ENCODE measurements at places on chromosomes 6 and 20. TPM values are rescaled to one million over a fixed set of nuclear protein-coding genes. Genes with fewer than 3 reads are reported as not detected.

ALDH8A1 gene
- 0.25 TPM for polyA plus RNA-seq

DNA sequence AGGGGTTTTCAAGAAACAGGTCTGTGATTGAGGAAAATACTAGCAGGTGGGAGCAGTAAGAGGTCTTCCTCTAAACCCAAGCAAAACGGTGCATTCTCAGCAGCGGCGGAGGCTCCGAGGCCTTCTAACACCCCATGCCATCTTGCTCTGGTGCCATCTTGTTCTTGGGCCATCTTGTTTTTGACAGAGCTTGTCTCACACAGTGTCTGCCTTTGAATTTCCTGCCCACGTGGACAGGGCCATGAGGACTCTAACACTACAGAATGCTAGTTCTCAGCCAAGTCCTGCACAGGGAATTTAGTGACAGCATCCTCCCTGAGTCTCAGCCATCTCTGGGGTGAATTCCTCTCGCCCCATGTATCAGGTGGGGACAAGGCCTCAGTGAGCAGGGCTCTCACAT is 76.4 kb downstream of the PSMG4 start:
- no peak for DNase-seq

DNA sequence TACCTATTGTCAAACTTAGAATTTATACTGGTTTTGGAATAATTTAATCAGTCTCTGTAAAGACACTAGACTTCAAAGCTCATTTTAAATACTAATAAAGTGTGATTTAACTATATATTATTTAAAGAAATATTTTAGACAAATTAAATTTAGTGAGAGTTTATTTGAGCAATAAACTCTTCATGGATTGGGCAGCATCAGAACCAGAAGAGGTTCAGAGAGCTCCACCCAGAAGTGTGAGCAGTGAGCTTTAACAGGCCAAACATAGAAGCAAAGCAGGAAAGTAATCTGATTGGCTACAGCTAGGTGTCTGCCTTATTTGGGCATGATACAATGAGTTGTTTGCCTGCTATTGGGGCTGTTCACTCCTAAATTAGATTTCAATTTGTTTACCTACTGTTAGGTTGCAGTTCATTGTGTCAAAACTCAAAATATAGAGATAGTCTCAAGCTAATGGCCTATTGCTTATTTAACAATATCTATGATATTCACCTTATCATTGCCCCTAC is 355.1 kb upstream of the RNF217 start:
- no peak for DNase-seq

DNA sequence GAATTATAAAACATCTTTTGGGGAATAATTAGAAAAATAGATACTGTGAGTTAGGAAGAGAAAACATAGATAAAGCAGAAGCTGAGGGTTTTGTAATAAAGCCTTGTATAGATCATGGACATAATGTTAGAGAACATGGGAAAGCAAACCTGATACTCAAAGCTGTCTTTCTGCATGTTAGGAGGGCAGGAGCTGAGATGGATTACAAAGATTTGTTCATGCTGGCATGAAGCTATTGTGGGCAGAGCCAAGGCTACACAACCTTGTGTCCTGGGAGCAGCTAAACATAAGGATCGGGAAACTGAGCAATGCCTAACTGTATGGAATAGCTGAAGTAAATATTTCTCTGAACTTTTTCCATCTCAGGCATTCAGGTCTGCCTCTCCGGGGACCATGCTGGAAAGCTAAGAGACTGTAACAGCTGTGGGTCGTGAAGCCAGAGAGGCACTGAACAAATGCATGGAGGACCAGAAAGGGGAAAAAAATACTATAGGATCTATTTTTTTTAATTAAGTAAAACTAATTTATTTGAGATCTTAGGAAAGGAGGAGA is 28.2 kb upstream of the CNKSR3 start:
- no peak for DNase-seq

- DNase-seq: peak; percentile 34
Measured at GRCh38 chr20:30816182-30816645, 441.2 kb upstream of the DEFB115 start.

DNA sequence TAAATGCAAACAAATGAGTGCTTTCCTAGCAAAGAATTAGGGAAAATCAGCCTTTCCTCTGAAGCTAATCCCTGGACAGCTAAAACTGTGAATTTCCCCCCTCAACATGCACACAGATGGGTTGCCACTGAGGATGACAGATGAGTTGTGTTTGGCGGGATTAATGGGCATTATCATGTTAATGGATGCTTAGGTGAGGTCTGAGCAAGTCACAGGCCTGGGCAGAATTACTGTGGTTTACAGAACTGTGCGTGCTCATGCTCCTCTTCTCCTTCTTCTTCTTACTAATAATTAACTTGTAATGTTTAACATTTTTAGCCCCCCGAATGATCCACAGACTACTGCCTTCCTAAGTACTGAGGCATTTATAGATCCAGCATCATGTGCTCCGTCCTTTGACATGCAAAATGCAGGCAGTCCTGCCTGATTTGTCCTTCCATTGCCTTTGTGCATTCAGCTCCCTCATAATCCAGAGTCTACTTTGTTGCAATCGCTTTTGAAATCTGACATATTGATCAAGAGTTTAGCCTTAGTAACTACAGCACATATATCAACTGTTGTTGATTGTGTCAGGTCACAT is 753.4 kb upstream of the MMS22L start:
- DNase-seq: no peak

ANGPT4 gene
- not detected for polyA plus RNA-seq

SMOC2 gene
- polyA plus RNA-seq: not detected

GRCh38 chr20:36036688-36037087 is 68.3 kb downstream of the CNBD2 start:
- DNase-seq: no peak

GRCh38 chr6:165969184-165969583 is 198.5 kb downstream of the TBXT start:
- DNase-seq: no peak

FLRT3 gene
- polyA plus RNA-seq: 2.2 TPM

CCN6 gene
- not detected for polyA plus RNA-seq

DNA sequence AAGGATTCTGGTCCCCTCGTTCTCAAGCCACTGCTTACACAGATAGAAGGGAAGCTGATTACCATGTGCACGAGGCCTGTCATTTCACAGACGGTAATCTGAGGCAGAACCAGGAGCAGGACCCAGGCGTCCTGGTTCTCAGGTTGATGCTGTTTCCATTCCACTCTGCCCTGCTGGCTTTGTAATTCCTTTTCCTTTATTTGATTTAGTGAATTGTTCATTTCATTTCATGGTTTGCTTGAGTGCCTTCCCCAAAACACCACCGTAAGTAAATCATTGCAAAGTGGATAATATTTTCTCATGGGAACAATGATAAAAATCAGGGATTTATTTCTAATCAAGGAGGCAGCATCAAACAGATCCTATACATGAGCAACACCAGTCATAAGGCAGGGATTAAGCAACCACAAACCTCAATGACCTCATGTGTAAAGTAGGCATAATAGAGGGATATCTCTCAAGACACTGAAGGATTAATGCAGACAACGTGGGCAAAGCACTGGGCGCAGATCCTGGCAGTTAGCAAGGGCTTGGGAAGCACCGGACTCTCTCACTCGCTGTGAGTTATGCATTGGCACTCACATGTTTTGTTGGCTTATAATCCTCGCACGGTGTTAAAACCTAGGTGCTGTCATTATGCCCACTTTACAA is 229.5 kb upstream of the FOXQ1 start:
- no peak for DNase-seq

DNA sequence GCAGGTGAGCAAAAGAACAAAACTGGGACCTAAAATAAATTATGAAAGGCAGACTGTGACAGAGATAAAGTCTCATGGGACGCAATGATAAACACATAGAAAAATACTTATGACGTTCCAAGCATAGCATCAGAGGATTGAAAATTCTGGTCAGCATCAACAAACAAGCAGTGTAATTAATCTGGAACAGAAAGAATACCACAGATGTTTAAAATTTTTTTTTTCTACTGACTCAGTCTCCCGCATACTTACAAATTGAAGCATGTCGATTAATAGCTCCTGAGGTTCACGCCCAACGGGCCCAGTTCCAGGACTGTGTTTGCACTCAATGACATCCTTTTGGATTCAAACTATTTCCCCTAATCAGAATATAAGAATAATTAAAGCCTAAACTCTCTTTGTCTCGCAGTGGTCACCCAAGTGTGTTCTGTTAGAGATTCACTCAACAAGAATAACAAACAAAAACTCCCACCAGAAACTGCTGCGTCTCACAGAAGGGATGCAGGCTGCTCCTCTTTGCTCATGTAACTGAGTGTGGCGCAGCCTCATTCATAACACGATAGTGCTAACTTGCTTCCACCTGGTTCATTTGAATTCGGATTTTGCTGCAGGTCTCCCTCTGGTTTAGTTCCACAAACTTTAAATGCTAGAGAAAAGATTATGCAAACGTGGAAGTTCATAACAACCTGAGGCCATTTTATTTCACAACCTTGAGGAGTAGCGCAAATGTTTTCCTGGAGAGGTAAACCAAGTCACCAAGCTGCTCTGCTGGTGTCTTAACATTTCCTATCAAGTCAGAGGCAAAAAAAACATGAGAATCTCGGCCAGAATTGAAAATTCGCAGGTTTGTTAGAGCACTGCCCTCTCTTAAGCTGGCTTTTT is 69.0 kb upstream of the CITED2 start:
- no peak for DNase-seq

FGD2 gene
- polyA plus RNA-seq: not detected
